ENCODE measurements at places on chromosomes 7 and 10. TPM values are rescaled to one million over a fixed set of nuclear protein-coding genes. Genes with fewer than 3 reads are reported as not detected.

CDHR1 gene
- 0.10 TPM for total RNA-seq

TCF7L2 gene
- total RNA-seq = 22.4 TPM

ANXA8L1 gene
- 0.27 TPM for total RNA-seq

LRRC4 gene
- 0.39 TPM for total RNA-seq

GSTO1 gene
- total RNA-seq = 124 TPM

UPK3B gene
- 0.81 TPM for total RNA-seq

ABCB4 gene
- 6.5 TPM for total RNA-seq

CASD1 gene
- 18.3 TPM for total RNA-seq

FAM237B gene
- total RNA-seq = not detected

FEZF1 gene
- not detected for total RNA-seq

PTPRN2 gene
- 3.9 TPM for total RNA-seq

LBX1 gene
- total RNA-seq = not detected

COX15 gene
- total RNA-seq = 32.6 TPM

TUBB8 gene
- not detected for total RNA-seq

DPP6 gene
- 40.0 TPM for total RNA-seq

HACD1 gene
- 46.7 TPM for total RNA-seq

TFR2 gene
- total RNA-seq = not detected

MYOF gene
- total RNA-seq = 106 TPM

C10orf67 gene
- total RNA-seq = not detected

STEAP1 gene
- 14.2 TPM for total RNA-seq

ZNF485 gene
- 2.6 TPM for total RNA-seq

SPDYE5 gene
- not detected for total RNA-seq

ZNF365 gene
- total RNA-seq = 0.67 TPM

SP4 gene
- 9.2 TPM for total RNA-seq

SPAM1 gene
- total RNA-seq = not detected

TCAF2 gene
- total RNA-seq = 3.2 TPM

ATE1 gene
- 38.2 TPM for total RNA-seq

TSPAN33 gene
- 15.5 TPM for total RNA-seq

LLCFC1 gene
- total RNA-seq = not detected

RET gene
- 1.4 TPM for total RNA-seq

PRTFDC1 gene
- 7.4 TPM for total RNA-seq

GPR15LG gene
- total RNA-seq = 10.1 TPM

UFSP1 gene
- 9.2 TPM for total RNA-seq

OR13A1 gene
- not detected for total RNA-seq

AKR1C2 gene
- 13.5 TPM for total RNA-seq

NKX2-3 gene
- not detected for total RNA-seq

PPP3CB gene
- total RNA-seq = 74.1 TPM

ADIRF gene
- 93.3 TPM for total RNA-seq

RBP3 gene
- total RNA-seq = not detected

HMX3 gene
- 1.1 TPM for total RNA-seq
